ENCODE measurements at places on chromosomes 4 and X.
A peak's percentile ranks its signal among the peaks of the same experiment; 100 is the strongest.

DNA sequence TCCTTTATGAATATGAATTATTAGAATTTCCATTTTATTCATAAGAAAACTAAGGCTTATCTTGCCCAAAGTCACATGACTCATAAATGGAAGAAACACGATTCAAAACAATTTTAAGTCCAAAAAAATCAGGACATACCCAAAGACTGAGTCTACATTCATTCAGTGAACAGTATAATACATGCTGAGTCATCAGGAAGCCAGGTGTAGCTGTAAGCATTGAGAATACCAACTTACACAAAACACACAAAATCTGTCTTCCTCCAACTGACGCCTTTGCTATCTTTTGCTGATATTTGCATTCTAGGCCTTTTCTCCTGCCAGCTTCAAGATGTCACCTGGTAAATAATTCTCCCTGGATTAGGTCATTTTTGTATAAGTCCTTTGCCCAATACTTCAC, 520.1 kb upstream of the GALNT7 start:
- DNase-seq = no peak

- DNase-seq = no peak
Measured at GRCh38 chr4:86991994-86992393, 57.2 kb downstream of the AFF1 start.

- DNase-seq = no peak
Measured at GRCh38 chrX:38379088-38379487, 26.7 kb downstream of the OTC start.

- DNase-seq = peak; percentile 18
Measured at GRCh38 chr4:125315576-125316400, 1.0 kb downstream of the FAT4 start.

DNA sequence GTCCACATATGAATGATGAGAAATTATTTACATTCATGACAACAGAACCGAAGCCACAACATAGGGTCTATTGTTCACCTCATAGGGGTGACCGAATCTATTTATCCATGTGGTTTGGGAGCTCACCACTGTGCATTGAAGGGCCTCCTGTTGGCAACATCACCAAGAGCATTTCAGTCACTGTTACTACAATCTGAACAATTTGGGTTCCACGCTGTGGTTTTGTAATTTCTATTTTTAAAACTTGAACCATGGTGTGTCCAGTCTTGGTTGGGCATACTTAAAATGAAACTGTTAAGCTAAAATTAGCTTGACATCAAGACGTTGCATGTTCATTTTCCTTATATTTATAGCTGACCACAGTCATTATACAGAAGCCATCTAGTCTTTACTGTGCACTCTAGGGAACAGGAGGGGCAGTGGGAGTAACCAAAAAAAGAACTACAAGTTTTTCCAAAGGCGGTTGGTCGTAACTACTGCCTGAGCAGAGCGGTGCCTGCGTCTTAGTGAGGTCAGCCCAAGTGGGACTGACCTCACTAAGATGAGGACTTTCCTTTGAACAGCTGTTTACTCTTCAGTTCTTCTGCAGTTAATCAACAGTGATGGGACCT, 192.1 kb downstream of the SPRY1 start:
- no peak for DNase-seq

- no peak for DNase-seq
Measured at GRCh38 chr4:6047130-6047673, 29.0 kb upstream of the C4orf50 start.

DNA sequence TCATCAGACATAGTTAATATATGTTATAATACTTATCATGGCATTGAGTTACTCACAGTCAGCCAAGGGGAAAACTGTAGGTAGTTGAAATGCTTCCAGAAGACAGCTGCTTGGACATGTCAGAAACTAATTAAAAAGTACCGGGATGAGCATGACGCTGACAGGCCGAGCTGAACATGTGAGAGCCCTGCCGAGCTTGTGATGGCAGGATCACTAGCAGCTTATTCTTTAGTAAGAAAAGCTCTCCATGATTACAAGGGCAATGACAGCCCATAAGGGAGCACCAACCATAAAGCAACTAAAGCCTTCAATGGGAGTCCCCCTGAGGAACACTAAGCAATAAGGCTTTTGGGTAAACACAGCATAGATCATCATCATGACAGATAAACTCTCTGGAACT, 435.6 kb downstream of the TLL1 start:
- no peak for DNase-seq

- no peak for DNase-seq
Measured at GRCh38 chr4:151688003-151688784, 72.6 kb downstream of the GATB start.

DNA sequence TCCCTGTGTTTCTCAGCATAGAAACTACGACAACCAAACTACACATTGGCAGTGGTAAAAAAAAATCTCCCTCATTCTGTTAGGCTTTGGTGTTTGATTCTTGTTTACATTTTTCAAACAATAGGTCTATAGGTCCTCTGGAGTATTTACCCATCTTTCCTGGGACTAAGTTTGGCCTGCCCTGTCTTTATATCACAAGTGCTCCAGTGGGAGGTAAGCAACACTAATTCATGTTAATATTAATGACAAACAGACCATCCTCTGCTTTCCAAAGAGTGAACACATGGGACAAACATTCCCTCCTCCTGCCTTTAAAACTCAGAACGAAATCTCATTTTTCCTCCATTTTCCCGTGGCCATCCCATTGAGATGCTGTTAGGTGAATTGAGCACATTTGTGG, 514.1 kb upstream of the INTU start:
- DNase-seq = no peak

GRCh38 chr4:2950221-2950989, 12.8 kb downstream of the NOP14 start:
- DNase-seq = no peak

DNA sequence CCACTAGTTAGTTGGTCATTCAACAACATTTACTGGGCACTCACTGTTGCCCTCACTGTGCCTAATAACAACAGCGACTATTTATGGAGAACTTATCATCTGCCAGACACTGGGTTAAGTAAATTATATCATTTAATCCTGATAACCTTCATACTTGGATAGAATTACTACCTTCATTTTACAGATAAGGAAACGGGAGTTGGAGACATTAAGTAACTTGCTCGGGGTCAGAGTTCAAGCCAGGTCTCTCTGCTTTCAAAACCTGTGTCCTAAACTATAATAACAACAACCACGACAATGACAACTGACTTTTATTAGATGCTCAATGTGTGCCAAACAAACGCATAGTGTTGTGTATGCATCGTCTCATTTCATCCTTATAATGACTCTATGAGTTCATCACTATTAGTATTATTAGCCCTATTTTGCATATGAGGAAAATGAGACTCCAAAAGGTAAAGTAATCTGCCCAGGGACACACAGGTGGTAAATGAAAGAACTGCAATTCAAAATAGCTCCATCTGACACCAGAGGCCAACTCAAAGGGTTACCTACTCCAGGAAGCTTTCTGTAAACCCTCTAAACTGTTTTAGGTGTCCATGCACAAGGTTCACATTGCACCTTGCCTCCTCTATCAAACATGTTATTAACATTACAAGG, 98.4 kb upstream of the ACSL4 start:
- DNase-seq = no peak

Measured in stimulated activated CD4-positive, alpha-beta T cell treated with anti-CD3 and anti-CD28 coated beads, Interleukin-2, amount 100 ng/mL, for 24 hours (primary cell).